ENCODE measurements at places on chromosomes 5 and 9. TPM values are rescaled to one million over a fixed set of nuclear protein-coding genes. Genes with fewer than 3 reads are reported as not detected.

The LHFPL2 gene
- 9.4 TPM for total RNA-seq

The LRRC70 gene
- total RNA-seq, result 2.3 TPM

The SLC28A3 gene
- 1.3 TPM for total RNA-seq

The TIMD4 gene
- 38.8 TPM for total RNA-seq

The HMCN2 gene
- 1.8 TPM for total RNA-seq

The SLC25A46 gene
- total RNA-seq, result 54.5 TPM

The MLLT3 gene
- total RNA-seq, result 1.8 TPM

The CKMT2 gene
- 0.59 TPM for total RNA-seq

The LCN9 gene
- not detected for total RNA-seq

The FBXL7 gene
- total RNA-seq, result 1.1 TPM

The PLPPR1 gene
- 26.3 TPM for total RNA-seq

All from liver (tissue), 10 donors.